ENCODE measurements at places on chromosomes 3 and 15. TPM values are rescaled to one million over a fixed set of nuclear protein-coding genes. Genes with fewer than 3 reads are reported as not detected.

SH3GL3 gene
- 0.95 TPM for total RNA-seq

KATNBL1 gene
- 42.1 TPM for total RNA-seq

REC114 gene
- not detected for total RNA-seq

NR2E3 gene
- total RNA-seq = 0.24 TPM

GOLGA8T gene
- total RNA-seq = not detected

PLA2G4E gene
- total RNA-seq = 0.11 TPM

AAGAB gene
- total RNA-seq = 28.4 TPM

ACOX2 gene
- total RNA-seq = 6.8 TPM

TMEM207 gene
- total RNA-seq = not detected

LMCD1 gene
- total RNA-seq = 107 TPM

ACAN gene
- 0.51 TPM for total RNA-seq

GMNC gene
- 1.2 TPM for total RNA-seq

DZIP1L gene
- 22.2 TPM for total RNA-seq

THPO gene
- total RNA-seq = 0.58 TPM

IL12A gene
- total RNA-seq = 0.76 TPM

SEMA3G gene
- total RNA-seq = 3.7 TPM

AQR gene
- total RNA-seq = 19.8 TPM

PEX11A gene
- 12.3 TPM for total RNA-seq

AP3B2 gene
- 3.3 TPM for total RNA-seq

CA12 gene
- 1.7 TPM for total RNA-seq

GOLGA6L7 gene
- total RNA-seq = not detected

CYP11A1 gene
- 32.3 TPM for total RNA-seq

CD96 gene
- 0.13 TPM for total RNA-seq

OPA1 gene
- total RNA-seq = 50.4 TPM

TRIM59 gene
- total RNA-seq = 2.1 TPM

TRIM42 gene
- total RNA-seq = not detected

NAALADL2 gene
- 18.8 TPM for total RNA-seq

PIF1 gene
- 1.3 TPM for total RNA-seq

BNIP2 gene
- total RNA-seq = 63.8 TPM

SLC22A13 gene
- not detected for total RNA-seq

MKRN2OS gene
- total RNA-seq = 0.27 TPM

MEIS2 gene
- total RNA-seq = 43.3 TPM

TGM4 gene
- total RNA-seq = not detected

SLC24A5 gene
- not detected for total RNA-seq

GOLGA6L10 gene
- 1.5 TPM for total RNA-seq

RLBP1 gene
- not detected for total RNA-seq

C3orf85 gene
- total RNA-seq = not detected

PPP1R14D gene
- not detected for total RNA-seq

LTF gene
- 1.2 TPM for total RNA-seq

EXD1 gene
- not detected for total RNA-seq

GOLGA8M gene
- total RNA-seq = 0.23 TPM

ATP13A5 gene
- total RNA-seq = not detected

SERPINI2 gene
- total RNA-seq = not detected

SKIL gene
- total RNA-seq = 53.4 TPM

RARRES1 gene
- 50.6 TPM for total RNA-seq

PIK3CA gene
- total RNA-seq = 29.7 TPM

FYTTD1 gene
- 58.0 TPM for total RNA-seq

KNG1 gene
- total RNA-seq = not detected

MRAS gene
- total RNA-seq = 94.2 TPM

All from ovary (tissue), 10 donors.